ENCODE measurements at places on chromosomes 7 and 10. TPM values are rescaled to one million over a fixed set of nuclear protein-coding genes. Genes with fewer than 3 reads are reported as not detected.

SEMA3C gene
- total RNA-seq = 77.1 TPM

GSTO2 gene
- total RNA-seq = 9.5 TPM

STAMBPL1 gene
- total RNA-seq = 19.2 TPM

DGKI gene
- total RNA-seq = 0.69 TPM

STOX1 gene
- 1.2 TPM for total RNA-seq

TRPV6 gene
- total RNA-seq = 0.29 TPM

GGCT gene
- 58.0 TPM for total RNA-seq

IL2RA gene
- total RNA-seq = not detected

GTF2IRD1 gene
- total RNA-seq = 28.0 TPM

MBL2 gene
- not detected for total RNA-seq

INSIG1 gene
- total RNA-seq = 392 TPM

ZFAND4 gene
- 9.5 TPM for total RNA-seq

PRSS37 gene
- not detected for total RNA-seq

CRHR2 gene
- total RNA-seq = not detected
